NCI-H510A treated with DMSO at 0.1 percent for 48 hours (cell line): ENCODE measurements at places on chromosomes 16 and 17.

- DNase-seq = no peak
These were observed 10.8 kb downstream of the ASPHD1 start for GRCh38 chr16:29910819-29911675.

DNA sequence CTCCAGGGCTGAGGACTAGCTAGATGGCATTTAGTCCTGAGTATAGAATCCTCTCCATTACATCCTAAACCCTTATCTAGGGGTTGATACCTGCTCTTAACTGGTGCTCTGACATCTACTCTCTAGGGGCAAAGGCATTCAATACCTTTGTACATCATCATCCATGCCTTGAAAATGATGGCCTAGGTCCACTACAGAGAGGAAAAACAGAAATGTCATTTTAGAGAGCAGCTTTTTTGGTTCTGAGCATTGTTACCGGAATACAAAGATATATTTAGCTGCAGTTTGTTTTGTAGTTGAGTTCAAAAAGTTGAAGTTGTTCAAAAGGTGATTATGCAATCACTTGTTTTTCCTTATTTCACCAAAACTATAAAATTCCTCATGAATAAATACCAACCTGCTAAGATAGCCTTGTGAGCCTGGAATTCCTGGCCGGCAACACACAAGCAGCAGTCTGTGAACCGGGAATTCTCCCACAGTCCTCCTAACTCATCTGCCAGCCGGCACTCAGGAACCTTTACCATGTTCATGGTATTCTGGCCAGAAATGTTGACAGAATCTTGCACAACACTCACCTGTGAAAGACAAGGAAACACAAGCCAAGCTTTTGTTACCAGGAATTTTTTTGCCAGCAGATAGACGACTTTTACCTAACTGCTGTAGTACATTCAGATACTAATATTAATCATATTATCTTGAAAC is 35.4 kb downstream of the NXPH3 start:
- no peak for DNase-seq

- no peak for DNase-seq
These were observed 259.4 kb upstream of the TBX2 start for GRCh38 chr17:61140081-61140786.

DNA sequence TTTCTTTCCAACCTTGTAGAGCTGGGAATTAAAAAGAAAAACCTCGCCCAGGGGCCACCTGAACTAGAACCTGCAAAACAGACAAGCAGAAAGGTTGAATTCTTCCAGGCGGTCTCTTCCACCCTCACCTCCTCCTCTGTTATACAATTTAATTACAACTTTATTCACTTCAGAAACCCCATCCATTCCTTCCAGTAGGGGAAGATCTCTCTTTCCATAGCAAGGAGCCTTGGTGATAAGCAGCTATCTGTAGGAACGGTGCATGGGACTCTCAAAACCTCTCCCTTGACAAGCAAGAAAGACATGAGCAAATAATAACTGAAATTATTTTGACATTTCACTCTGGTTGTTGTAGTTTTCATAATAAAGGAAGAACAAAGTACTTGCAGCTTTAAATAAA is 176.0 kb downstream of the RBFOX1 start:
- DNase-seq = no peak

GRCh38 chr17:77315551-77316190 is 174.9 kb downstream of the SEC14L1 start:
- DNase-seq = no peak

DNA sequence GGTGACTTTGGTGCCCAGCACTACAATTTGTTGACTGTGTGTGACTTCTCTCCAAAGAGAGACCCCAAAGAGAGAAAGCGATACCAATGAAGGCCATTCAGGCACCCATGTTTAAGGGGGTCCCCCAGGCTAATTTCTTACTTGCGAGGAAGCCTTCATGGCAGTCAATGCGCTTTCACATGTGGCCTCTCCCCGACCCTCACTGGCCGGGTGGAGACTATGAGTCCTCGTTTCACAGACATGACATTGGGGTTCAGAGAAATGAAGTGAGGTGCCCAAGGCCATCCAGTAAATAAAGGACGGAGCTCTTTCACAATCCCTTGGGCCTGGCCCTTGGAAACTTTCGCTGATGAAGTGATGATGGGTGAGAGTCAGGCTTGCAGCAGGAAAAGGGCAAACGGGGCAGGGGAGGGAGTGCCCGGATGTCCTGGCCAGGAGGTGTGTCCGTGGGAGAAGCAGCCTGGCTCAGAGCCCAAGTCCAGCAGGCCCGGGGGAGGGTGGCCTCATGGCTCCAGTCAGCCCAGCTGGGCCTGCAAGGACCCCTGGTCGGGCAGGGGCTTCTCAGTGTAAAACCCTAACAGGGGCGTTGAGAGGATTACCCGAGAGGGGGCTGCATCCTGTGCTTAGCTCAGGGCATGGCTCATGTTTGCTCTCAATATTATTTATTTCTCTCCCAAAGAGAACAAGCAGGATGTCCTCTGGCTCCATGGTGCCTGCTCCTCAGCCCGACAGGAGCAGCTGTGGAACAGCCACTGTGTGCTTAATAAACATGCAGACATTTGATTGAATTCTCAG is 14.7 kb downstream of the TBX2 start:
- no peak for DNase-seq

DNA sequence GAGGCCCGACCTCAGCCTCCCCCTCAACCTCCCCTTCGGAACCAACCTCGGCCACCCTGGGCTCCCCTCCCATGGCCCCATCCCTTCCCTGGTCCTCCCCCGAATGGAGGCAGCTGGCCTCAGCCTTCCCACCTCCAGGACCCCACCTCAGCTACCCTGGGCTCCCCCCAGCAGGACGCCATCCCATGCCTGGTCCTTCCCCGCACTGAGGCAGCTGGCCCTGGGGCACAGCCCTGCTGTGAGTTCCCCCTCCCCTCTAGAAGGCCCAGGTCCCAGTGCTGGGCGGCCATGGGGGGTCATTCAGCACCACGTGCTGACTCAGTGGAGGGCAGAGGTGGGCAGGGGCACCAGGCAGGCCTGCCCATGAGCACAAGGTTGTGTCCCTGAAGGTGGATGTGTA is 28.9 kb upstream of the PVALEF start:
- no peak for DNase-seq

- no peak for DNase-seq
These were observed 113.0 kb downstream of the LITAF start for GRCh38 chr16:11473728-11474127.

- DNase-seq = no peak
These were observed 999 bp upstream of the FLYWCH2 start for GRCh38 chr16:2881783-2882649.

- DNase-seq = no peak
These were observed 181.2 kb upstream of the COX10 start for GRCh38 chr17:13888056-13888609.

GRCh38 chr16:85006639-85007038 is 4.7 kb downstream of the ZDHHC7 start:
- DNase-seq = no peak

DNA sequence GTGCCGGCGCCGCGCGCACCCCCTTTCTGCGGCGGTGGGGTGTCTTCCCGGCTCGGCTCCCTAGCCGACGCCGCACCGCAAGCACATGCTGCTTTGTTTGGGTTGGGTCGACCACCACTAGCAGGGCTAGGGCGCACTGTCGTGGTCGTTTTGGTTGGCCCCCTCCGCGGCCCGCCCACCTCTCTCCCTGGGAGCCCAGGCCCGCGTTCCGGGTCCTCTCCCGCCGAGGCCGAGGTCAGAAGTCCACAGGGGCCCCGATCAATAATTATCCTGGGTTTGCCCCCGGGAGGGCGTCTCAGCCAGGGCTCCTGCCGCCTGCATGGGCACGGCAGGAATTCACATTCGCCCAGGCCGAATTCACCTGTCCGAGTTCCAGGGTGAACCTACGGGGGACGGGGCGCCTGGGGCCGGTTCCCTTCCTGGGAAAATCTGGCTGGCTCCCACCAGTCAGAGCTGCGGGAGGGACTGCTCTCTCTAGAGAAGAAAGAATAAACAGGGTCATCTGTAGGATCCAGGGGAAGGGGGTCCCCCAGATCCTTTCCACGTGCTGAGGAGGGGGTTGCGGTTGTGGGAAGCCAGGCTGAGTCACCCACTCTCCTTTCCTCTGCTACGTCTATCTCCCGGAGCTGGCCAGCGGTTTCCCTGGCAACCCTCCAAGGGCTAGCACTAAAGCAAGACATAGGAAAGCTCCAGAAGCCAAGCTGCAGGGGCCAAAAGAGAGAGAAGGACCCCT is 584 bp upstream of the STAT5B start:
- no peak for DNase-seq

GRCh38 chr16:3637371-3637923 is 17.0 kb upstream of the DNASE1 start:
- DNase-seq = no peak

- peak; percentile 84 for DNase-seq
These were observed 979 bp downstream of the ABHD15 start for GRCh38 chr17:29565643-29566472.

DNA sequence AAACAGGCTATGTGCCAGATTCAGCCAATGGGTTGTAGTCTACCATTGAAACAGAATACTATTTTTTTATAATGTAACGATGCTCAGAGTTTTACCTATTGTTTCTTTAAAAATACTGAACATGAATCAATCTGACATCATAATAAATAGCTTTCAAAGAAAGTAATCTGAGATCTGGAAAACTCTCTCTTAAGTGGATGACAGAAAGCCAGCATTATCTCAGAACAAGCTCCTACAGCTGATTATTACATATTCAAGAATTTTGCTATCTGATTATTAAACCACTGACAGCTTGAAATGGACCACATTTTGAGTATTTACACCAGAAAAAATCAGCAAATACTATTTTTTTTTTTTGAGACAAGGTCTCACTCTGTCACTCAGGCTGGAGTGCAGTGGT is 484.2 kb upstream of the SOX9 start:
- DNase-seq = no peak

GRCh38 chr17:44887971-44888954 is 11.0 kb downstream of the EFTUD2 start:
- DNase-seq = no peak

GRCh38 chr16:72922714-72923113 is 125.2 kb downstream of the ZFHX3 start:
- peak; percentile 31 for DNase-seq

- no peak for DNase-seq
These were observed 97.9 kb downstream of the ADCY9 start for GRCh38 chr16:4018391-4018790.

GRCh38 chr17:56157845-56158244 is 4.6 kb downstream of the ANKFN1 start:
- DNase-seq = no peak

DNA sequence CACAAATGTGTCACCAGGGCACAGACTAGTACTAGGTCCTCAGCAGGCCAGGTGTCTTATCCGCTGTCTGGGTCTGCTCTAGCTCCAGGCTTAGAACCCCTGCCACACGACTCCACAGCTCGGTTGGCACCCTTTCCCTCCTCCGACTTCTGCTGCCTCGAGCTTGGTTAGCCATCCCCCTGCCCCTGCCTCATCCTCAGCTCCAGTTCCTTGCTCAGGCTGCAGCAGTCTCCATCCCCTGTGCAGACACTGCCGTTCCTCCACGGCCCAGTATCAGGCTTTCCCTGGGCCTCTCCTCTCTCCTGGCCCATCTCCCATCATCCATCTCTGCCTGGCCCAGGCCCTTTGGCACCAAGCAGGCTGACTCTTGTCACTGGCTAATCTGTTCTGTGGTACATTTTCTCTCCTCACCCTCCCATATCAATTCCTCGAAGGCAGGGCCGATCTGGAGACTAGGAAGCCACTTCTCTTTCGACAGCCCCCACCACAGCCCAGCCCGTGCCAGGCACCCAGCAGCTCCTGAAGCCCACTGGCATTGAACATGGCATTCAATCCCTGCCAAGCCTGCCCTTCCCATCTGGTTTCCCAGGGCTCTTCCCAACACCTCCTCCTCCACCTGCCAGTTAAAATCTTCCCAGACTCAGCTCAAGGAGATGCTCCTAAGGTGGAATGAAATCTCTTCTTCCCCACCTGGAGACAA is 1.4 kb upstream of the GRN start:
- no peak for DNase-seq

GRCh38 chr16:53018834-53019416 is 33.8 kb downstream of the CHD9NB start:
- no peak for DNase-seq

DNA sequence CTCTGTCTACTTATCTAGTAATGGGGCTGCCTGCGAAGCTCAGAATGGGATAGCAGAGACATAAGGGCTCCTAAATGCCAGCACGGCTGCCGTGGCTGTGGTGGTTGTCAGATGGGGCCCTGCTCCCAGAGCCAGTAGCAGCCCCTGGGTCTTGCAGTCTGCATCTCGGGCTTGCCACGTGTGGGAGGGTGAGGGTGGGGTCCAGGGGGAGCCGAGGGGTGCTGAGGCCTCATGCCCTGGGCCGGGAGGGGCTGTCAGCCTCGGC is 88.8 kb upstream of the GSE1 start:
- no peak for DNase-seq

- DNase-seq = no peak
These were observed 35.4 kb downstream of the SLC6A4 start for GRCh38 chr17:30200106-30200505.

GRCh38 chr17:3040882-3041281 is 22.5 kb downstream of the OR1D5 start:
- DNase-seq = no peak

DNA sequence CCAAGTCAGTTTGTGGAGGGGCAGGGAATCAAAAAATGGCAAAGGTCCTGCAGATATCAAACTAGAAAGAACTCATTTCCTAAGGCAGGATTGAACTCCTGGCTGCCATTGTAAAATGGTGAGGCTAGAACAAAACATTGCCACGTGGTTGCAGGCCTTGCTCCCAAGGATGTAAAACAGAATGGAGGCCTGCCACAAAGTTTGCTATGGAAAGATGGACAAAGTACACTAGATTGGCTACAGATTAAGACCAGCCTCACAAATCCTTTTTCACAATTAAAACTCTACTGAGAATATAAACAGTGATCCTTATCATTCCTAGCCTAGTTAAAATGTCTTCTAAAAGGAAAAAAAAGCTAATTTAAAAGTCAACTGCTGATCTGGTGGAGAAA is 30.9 kb downstream of the PHKB start:
- DNase-seq = no peak

- no peak for DNase-seq
These were observed 85.9 kb downstream of the LITAF start for GRCh38 chr16:11500700-11501346.

- peak; percentile 33 for DNase-seq
These were observed 774 bp upstream of the MAF start for GRCh38 chr16:79601092-79601930.

GRCh38 chr17:19533718-19534561 is at the start of gene SLC47A1:
TSS of gene SLC47A1 (plus strand) at chr17:19533854. CDS start at chr17:19533940, 86 bp downstream.
- no peak for DNase-seq

DNA sequence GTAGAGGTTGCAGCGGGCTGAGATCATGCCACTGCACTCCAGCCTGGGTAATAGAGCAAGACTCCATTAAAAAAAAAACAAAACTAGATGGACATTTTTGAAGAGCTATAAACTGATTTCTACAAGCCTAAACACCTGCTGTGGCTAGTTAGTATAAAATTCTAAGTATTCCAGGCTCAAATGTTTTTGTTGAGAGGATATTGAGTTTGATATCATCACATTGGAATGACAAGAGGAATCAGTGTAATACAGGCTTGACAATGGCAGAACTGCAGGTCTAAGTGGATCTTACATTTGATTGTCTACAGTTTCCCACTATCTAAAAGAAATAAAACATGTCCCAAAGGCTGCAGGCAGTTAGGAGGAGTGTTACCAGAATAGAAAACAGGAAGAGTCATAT is 23.9 kb upstream of the DLX3 start:
- DNase-seq = no peak
